ENCODE measurements at places on chromosomes 3 and 15. TPM values are rescaled to one million over a fixed set of nuclear protein-coding genes. Genes with fewer than 3 reads are reported as not detected.

Gene COX5A
- 559 TPM for total RNA-seq

Gene SLC2A2
- total RNA-seq, result not detected

Gene MST1R
- total RNA-seq, result 8.6 TPM

Gene CLDN16
- total RNA-seq, result 0.06 TPM

Gene GUCA1C
- total RNA-seq, result not detected
